GM23338 (cell line): ENCODE measurements at places on chromosomes 1 and 21. TPM values are rescaled to one million over a fixed set of nuclear protein-coding genes. Genes with fewer than 3 reads are reported as not detected.

NUAK2 gene
- 10.4 and 15.3 TPM in 2 replicates for total RNA-seq

PRRX1 gene
- not detected in 2 replicates for total RNA-seq

SDC3 gene
- total RNA-seq = 22.4 and 29.7 TPM in 2 replicates

PUSL1 gene
- total RNA-seq = 49.9 and 55.8 TPM in 2 replicates

KCNJ9 gene
- total RNA-seq = 0.08 and 0.24 TPM in 2 replicates

AMY1C gene
- total RNA-seq = not detected in 2 replicates

HIVEP3 gene
- total RNA-seq = 0.14 and 0.39 TPM in 2 replicates

SLC2A5 gene
- total RNA-seq = 0.03 TPM in 1 of 2 replicates, not detected in the other

DNA sequence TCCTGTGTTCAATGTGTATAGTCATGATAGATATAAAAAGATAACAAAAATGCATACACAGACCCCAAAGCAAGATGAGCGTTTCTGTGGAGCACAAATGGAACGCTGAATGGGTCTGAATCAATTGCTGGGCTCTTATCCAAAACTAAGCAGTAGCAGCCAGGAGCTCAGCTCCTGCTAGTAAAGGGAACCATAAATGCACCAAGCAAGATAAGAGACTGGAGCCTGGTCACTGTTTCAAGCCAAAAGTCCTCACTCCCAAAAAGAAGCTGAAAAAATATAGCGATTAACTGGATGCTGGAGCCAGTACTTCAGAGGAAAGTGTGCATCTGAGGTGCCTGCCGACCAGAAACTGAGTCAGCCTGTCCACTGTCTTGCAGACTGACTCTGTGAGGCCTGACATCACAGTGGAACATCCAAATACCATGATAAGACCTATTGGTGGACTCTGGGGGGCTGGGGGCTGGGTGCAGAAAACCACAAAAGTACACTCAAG is 68.9 kb downstream of the LRRC8C start:
- DNase-seq = no peak
- no peak overlapping the region for H3K27ac ChIP-seq
- H3K4me1 ChIP-seq = peaks cover 11% of the 10 kb centered on the region
- no peak overlapping the region for H3K4me3 ChIP-seq
- H3K36me3 ChIP-seq = no peaks in the 10 kb centered on the region
- H3K27me3 ChIP-seq = no peaks in the 10 kb centered on the region

DNA sequence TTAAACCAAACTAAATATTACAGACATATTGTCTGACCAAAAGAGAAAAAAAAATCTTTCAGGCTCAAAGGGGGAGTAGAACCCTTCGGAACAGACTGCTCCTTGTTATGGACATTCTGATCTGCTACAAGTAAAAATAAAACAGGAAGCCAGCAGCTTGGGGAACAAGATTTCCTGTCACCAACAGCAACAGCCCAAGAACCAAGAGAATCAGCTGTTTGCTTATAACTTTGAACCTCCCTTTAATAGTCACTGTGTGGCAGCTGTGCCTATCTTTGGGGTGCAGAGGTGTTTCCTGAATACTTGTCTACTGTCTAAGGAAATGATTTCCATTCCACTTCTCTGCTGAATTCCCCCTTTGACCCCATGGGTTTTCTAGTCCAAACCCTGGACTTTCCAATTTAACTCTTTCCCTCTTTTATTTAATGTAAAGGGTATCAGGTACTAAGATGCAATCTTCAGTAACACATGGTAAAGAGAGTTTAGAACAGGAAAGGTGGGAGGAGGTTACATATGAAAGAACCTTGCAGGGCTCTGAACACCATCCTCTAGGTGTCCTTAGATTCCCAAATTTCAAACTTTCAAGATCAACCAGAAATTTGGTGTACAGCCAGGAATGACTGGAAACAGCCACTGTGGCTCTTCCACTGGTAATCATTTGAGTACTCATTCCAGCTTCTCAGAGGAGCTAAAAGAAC is 38.6 kb downstream of the GPR3 start:
- peak overlapping the region; percentile 82 for H3K27ac ChIP-seq
- no peaks in the 10 kb centered on the region for H3K27me3 ChIP-seq
- H3K4me1 ChIP-seq = peaks cover 42% of the 10 kb centered on the region
- no peak for DNase-seq
- 0 out of 2 replicates have a peak, but pooled peaks cover 3% of the 10 kb centered on the region for H3K36me3 ChIP-seq

GRCh38 chr1:205710201-205711062 is 30.1 kb upstream of the SLC45A3 start:
- H3K27ac ChIP-seq = no peak overlapping the region
- no peak for DNase-seq
- H3K4me1 ChIP-seq = peaks cover 35% of the 10 kb centered on the region
- H3K36me3 ChIP-seq = peaks cover 4% of the 10 kb centered on the region

- H3K4me1 ChIP-seq = peaks cover 8% of the 10 kb centered on the region
- no peaks in the 10 kb centered on the region for H3K36me3 ChIP-seq
- H3K27ac ChIP-seq = no peak overlapping the region
- no peaks in the 10 kb centered on the region for H3K27me3 ChIP-seq
Measured at GRCh38 chr1:15132965-15133364, 20.6 kb upstream of the TMEM51 start.

DNA sequence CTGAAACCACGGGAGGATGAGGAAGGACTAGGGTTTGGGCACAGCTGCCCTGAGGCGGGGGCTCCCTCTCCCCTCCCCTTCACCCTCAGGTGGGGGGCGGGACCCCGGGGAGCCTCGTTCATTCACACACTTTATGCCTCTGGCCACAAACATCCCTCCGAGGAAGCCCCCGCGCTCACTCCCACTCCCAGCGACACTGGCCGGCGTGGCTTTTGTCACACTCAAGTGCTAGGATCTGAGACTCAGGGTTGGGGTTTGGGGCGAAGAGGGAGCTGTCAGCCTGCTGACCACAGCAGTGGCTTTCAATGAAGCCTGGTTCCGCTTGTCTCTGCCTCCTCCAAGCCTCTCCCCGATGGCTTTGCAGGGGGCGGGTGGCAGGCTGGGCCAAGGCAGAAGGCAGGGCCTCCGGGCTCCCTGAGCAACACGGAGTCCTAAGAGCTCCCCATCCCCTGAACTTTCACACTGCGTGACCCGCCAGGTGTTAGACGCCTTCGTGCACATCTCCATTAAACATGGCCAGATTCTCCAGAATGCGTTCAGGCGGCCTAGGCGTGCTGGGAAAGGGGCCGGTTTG is 178.1 kb downstream of the NPHP4 start:
- no peaks in the 10 kb centered on the region for H3K27me3 ChIP-seq
- DNase-seq = no peak
- H3K27ac ChIP-seq = no peak overlapping the region
- no peak overlapping the region for H3K4me3 ChIP-seq
- H3K4me1 ChIP-seq = no peaks in the 10 kb centered on the region

GRCh38 chr1:171817511-171818265 is 23.6 kb upstream of the DNM3 start:
- H3K27ac ChIP-seq = peak overlapping the region; percentile 30; the same call in 1 of the 2 replicates
- H3K27me3 ChIP-seq = no peaks in the 10 kb centered on the region
- no peaks in the 10 kb centered on the region for H3K36me3 ChIP-seq
- peaks cover 15% of the 10 kb centered on the region for H3K4me1 ChIP-seq
- H3K4me3 ChIP-seq = no peak overlapping the region

- peaks cover 13% of the 10 kb centered on the region for H3K4me1 ChIP-seq
- no peaks in the 10 kb centered on the region for H3K36me3 ChIP-seq
- no peak for DNase-seq
Measured at GRCh38 chr1:231628207-231628876, 1.8 kb downstream of the DISC1 start.

GRCh38 chr1:156129687-156130577 is 15.4 kb downstream of the LMNA start:
- peak; percentile 98 for DNase-seq
- peaks cover 27% of the 10 kb centered on the region for H3K4me1 ChIP-seq
- H3K36me3 ChIP-seq = peaks cover 3% of the 10 kb centered on the region; the same call in 1 of the 2 replicates

- H3K36me3 ChIP-seq = no peaks in the 10 kb centered on the region
- H3K27ac ChIP-seq = no peak overlapping the region
- no peak for DNase-seq
Measured at GRCh38 chr1:27931759-27932158, 3.0 kb upstream of the SMPDL3B start.

GRCh38 chr21:45943630-45944540 is 37.7 kb upstream of the COL6A1 start:
- no peaks in the 10 kb centered on the region for H3K4me1 ChIP-seq
- H3K36me3 ChIP-seq = no peaks in the 10 kb centered on the region
- H3K4me3 ChIP-seq = no peak overlapping the region
- H3K27me3 ChIP-seq = no peaks in the 10 kb centered on the region
- no peak for DNase-seq
- no peak overlapping the region for H3K27ac ChIP-seq

- H3K36me3 ChIP-seq = no peaks in the 10 kb centered on the region
- H3K4me1 ChIP-seq = no peaks in the 10 kb centered on the region
- DNase-seq = peak; percentile 39
- H3K4me3 ChIP-seq = no peak overlapping the region
Measured at GRCh38 chr1:96934282-96934681, 212.7 kb downstream of the PTBP2 start.

DNA sequence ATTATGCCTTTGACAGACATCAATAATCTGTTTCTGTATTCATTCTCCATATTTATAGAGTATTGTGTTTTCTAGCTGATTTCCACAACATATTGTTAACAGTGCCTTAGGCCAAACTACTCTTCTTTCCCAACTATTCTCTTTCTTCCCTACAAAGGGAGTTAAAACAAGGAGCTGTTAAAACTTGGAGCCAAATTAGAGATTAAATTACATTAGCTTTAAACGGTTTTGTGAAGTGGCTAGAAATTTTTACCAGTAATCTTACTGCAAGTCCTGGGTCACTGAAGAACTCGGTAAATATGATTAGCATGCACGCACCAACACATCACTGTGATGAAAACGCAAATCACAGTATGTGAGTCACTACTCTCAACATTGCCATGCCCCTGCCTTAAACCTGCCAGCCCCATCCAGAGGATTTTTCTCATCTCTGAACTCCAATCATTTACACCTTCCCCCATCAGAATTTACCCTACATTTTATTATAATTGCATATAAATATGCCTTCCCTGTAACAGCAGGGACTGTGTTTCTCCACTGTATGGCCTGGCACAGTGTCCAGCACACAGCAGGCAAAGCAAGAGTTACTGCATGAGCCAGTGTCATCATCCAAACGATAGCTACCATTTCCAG is 1.5 kb upstream of the PRDX6 start:
- no peak overlapping the region for H3K27ac ChIP-seq
- peaks cover 31% of the 10 kb centered on the region for H3K4me1 ChIP-seq
- peaks cover 28% of the 10 kb centered on the region for H3K36me3 ChIP-seq
- H3K27me3 ChIP-seq = no peaks in the 10 kb centered on the region
- DNase-seq = no peak

DNA sequence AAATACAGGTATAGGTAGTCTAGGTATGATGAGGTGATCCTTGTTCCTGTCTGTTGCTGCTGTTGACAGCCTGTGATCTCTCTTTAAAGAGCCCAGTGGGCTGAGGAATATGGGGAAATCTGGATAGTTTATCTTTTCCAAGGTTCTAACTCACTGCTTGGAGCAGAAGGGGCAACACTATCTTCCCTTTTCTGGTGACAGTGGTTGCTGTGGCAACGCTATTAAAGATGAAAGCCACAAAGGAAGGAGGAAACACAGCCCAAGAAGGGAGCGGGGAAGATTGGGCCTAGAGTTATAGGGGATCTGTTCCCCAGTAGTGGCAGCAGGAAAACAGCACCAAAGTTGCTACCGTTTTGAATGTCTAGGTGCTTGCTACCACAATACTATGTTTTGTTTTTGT is 8.8 kb downstream of the PCP4L1 start:
- H3K4me1 ChIP-seq = peaks cover 15% of the 10 kb centered on the region
- H3K4me3 ChIP-seq = no peak overlapping the region
- H3K27me3 ChIP-seq = no peaks in the 10 kb centered on the region
- H3K36me3 ChIP-seq = no peaks in the 10 kb centered on the region

DNA sequence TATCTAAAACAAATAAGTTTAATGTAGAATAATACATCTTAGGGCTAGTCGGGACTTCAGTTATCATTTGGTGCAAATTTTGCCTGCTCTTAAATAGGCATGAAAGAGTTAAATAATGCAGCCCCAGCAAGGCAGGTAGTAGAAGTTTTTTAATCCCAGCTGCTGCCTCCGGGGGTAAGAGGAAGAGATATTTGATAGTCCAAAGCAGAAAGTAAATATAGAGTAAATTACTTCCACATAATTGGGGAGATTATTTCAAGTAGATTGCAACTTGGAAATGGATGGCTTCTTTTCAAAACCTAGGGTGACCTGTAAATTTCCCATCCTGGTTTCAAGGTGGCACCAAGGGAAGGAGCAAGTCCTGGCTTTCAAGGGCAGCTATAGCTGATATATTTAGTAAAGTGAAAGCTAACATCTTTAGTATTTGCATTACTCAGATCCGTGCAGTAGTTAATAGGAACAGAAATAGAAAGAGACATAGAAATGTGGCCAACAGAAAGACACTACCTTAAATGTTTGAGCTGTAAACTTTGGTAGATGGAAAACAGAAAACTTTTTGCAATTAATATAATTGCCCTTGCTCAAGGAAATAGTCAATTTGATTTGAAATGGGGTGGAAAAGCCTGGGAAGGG is 109.1 kb downstream of the LMO4 start:
- peak; percentile 14 for DNase-seq
- H3K27ac ChIP-seq = no peak overlapping the region
- H3K36me3 ChIP-seq = no peaks in the 10 kb centered on the region
- H3K4me3 ChIP-seq = no peak overlapping the region
- no peaks in the 10 kb centered on the region for H3K27me3 ChIP-seq
- H3K4me1 ChIP-seq = peaks cover 16% of the 10 kb centered on the region

GRCh38 chr21:37529649-37530048 is 163.1 kb downstream of the DYRK1A start:
- H3K4me3 ChIP-seq = no peak overlapping the region
- no peak overlapping the region for H3K27ac ChIP-seq
- H3K4me1 ChIP-seq = no peaks in the 10 kb centered on the region
- no peaks in the 10 kb centered on the region for H3K27me3 ChIP-seq
- H3K36me3 ChIP-seq = no peaks in the 10 kb centered on the region

DNA sequence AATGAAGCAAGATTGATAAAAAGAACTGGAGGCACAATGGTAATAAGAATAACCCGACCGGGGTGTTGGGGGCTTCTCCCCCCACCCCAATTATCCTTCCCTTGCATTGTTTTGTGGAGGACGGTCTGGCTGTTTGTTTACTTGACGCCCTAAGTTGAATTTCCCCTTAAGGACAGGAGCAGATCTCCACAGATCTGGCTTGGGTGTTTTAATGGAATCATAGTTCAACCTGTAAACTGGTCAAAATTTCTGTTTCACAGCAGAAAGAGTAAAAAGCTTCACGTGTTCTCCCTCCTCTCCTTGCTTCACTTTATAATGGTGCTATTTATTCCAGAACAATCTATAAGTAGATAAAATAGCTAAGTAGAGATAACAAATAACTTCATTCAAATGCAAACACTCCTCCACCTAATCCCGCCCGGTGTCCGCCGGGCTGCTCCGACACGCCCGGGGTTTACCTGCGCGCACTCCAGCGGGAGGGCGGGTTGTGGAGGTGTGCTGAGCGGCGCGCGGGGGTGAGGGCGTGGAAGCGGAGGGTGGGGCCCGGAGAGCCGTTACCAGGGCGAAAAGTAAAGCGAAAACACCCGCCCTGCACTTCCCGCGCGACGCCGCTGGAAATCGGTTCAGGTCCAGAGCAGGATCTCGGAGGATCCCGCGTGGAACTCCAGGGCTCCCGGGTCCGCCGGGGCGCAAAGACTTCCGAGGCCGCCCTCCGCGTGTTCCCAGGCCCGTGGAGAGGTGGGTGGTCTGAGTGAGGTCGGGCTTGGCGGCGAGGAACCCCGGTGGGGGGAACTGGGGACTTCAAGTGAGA is 2.0 kb upstream of the ATF3 start:
- no peaks in the 10 kb centered on the region for H3K36me3 ChIP-seq
- DNase-seq = peak; percentile 48
- peak overlapping the region; percentile 86 for H3K4me3 ChIP-seq
- H3K27ac ChIP-seq = no peak overlapping the region
